ENCODE measurements at places on chromosomes 6 and 20.

GRCh38 chr6:56789342-56789741 lies 146.7 kb upstream of the DST start:
- DNase-seq, result no peak

DNA sequence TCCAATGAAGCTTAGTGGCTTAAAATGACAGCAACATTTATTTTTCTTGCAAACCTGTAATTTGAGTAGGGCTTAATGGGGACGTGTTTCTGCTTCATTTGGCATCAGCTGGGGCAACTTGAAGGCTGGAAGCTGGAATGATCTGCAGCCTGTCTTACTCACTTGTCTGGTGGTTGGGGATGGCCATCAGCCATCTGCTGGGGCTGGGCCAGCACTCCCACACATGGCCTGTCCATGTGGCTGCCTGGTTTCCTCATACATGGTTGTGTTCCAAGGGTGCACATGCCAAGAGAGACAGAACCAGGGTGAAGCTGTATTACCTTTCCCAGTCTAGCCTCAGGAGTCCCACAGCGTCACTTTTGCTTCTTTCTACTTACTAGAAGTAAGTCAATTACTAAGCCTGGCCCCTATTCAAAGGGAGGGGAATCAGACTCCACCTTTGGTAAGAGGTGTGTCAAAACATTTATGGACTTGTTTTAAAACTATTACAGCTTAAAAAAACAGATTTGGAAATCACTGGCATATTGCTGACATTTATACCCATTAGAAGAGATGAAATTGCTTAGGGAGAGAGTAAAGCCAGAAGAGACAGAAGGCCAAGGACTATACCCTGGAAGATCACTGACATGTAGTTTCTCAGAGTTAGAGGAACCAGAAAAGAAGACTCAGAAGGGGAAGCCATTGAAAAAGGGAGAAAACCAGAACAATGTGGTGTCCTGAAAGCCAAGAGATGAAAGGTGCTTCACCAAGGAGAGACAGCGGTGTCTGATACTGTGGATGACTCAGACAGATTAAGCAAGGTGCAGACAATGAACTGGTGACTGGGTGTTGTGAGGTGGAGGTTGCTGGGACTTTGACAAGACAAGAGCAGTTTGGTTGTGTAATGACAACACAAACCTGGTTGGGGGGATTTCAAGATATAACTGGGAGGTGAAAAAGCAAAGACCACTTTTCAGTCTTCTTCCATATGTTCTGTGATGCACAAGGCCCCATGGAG lies 345.2 kb downstream of the GJA1 start:
- no peak for DNase-seq

DNA sequence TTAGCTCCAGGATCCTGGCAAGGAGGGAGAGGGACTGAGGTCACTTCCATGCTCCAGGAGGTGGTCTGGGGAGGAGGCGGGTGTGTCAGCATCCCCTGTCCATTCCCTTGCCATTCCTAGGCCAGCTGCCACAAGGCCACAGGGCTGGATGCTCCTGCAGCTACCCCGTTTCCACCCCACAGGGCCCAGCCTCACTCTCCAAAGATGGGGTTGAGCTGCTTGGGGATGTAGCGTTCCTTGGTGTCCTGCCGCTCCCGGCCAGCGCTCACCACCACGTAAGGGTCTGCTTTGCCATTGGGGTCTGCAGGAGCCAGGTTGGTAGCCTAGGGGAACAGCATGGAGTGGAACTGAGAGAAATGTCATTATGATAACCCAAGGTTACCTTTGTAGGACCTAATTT lies 23.0 kb downstream of the ERGIC3 start:
- DNase-seq, result no peak

DNA sequence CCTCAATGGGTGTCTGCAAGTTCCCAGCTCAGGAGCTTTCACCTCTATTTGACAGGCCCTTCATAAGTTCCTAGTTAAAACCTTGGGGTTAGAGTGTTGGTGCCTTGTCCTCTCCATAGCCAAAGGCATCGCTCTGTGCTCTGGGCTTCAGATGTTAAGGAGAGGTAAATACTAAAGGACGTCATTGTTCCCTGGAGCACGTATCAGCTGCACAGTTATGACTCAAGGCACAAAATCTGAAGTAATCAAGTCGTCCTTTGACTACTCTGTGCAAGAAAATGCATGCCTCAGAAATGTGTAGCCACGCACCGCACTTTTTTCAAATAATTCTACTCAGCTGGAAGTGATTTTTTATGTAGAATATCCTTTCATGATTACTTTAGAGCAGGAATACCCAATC lies 240.8 kb upstream of the QKI start:
- DNase-seq, result no peak

DNA sequence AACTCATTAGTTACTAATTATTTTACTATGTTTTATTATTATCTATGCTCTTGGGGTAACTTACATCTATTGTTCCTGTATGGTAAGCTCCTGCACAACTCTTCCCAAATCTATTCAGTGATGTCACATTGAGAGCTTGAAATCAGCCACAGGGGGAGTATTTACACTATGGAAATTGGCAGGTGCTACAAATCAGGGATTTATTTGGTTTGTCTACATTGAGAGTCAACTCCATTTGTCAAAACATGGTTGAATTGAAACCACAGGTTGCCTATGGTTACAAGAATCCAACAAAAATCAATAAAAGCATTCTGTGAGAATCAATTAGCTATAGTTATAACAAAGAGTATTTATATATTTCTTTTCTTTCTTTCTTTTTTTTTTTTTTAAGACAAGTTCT lies 3.9 kb upstream of the FITM2 start:
- no peak for DNase-seq

- DNase-seq, result no peak
Measured at GRCh38 chr6:11380969-11381744, 148.7 kb upstream of the NEDD9 start.

- no peak for DNase-seq
Measured at GRCh38 chr20:45088247-45088646, 12.7 kb downstream of the KCNS1 start.

- no peak for DNase-seq
Measured at GRCh38 chr6:63573899-63574553, 1.7 kb downstream of the LOC128125822 start.

DNA sequence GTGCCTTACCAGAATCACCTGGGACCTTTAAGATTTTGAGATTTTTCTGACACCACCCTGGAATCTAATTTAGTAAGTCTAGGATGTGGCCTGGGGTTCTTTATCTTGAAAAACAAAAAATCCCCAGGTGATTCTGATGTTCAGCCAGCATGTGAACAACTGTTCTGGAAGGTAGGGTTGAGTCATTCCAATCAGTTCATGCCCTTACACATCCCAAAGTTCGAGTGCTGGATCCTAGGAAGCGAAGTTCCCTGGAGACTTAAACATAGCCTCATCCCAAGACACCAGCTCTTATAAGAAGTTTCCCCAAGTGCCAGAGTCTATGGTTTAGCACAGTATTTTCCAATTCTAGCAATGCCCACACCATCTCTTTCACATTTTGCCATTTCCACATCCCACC lies 6.3 kb upstream of the TSHZ2 start:
- no peak for DNase-seq

DNA sequence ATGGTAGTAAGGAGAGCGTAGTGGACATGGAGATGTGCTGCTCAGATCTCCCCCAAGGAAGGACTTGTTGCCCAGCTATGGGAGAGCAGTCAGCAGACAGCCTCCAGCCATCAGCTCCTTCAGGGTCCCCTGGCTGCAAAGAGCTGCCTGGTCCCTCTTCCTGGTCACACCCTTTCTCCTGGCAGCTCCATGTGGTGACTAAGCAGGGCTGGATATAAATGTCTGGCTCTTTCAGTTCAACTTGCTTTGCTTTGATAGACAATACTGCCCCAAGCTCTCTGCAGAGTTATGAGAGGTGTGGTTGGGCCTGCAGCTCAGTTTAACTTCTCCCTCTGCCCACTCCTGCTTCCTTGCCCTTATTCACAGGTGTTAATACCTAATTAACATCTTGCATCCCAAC lies 64.1 kb upstream of the DDR1 start:
- no peak for DNase-seq

- DNase-seq, result no peak
Measured at GRCh38 chr6:155883334-155883731, 427.7 kb upstream of the NOX3 start.

GRCh38 chr20:57698116-57698866 lies 11.5 kb downstream of the PMEPA1 start:
- no peak for DNase-seq

DNA sequence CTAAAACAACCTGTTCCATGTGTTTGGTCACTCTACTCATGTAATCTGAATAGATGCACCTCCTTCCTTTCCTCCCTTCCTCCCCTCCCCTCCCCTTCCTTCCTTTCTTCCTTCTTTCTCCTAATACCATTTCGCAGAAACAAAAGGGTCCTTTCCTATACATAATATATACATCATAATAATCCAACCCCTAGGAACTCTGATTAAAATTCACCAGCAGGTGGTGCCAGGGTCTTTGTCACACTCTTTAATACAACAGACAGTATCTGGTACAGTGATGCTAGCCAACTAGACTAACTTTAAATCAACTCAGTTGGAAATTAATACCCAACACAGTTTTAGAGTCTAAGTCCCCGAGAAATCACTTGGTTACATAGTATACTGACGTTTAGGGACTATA lies 181.2 kb upstream of the SHLD1 start:
- DNase-seq, result peak; percentile 31

DNA sequence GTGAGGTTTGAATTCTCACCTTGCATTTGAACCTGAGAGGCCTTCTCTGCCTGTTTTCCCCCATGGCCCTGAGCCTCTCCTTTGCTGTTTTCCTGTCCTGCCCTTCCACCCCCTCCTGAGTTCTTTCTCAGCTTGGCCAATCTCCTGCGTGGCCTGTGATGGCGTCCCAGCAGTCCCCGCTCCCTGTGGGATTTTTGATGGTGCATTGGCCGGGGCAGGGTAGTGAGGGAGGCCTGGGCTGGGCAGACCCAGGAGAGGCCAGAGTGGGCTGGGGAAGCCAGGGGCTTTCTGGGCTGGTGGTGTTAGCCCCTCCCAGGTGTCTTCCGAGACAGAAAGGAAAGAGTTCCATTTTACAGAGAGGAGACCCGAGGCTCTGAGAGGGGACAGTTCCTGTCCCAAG lies 6.3 kb downstream of the CEBPB start:
- no peak for DNase-seq

GRCh38 chr6:108752733-108753590 lies 95.3 kb upstream of the ARMC2 start:
- no peak for DNase-seq

- DNase-seq, result no peak
Measured at GRCh38 chr20:62141397-62142251, 1.6 kb downstream of the PSMA7 start.

DNA sequence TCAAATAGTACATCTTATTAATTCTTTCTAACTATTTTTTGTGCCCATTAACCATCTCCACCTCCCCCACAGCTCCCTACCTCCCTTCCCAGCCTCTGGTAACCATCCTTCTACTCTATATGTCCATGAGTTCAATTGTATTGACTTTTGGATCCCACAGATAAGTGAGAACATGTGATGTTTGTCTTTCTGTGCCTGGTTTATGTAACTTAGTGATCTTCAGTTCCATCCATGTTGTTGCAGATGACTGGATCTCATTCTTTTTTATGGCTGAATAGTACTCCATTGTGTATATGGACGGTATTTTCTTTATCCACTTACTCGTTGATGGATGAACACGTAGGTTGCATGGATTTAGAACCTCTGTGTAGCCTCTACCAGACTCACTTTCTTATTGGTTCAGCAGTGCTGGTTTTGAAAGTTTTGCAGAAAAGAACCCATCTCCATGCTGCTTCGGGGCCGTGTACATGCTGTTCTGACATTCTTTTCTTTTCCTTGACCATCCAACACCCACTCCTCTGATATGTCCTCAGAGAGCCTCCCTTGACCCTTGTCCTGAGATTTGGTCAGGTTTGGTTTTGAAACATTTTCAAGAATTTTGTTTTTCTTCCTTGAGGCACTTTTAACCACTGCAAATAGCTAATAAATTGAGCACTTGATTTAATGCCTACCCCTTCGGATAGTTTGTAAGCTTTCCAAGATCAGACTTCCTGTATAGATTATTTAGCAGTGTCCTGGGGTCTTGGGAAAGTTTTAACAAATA lies 231.2 kb upstream of the ZFP64 start:
- no peak for DNase-seq

DNA sequence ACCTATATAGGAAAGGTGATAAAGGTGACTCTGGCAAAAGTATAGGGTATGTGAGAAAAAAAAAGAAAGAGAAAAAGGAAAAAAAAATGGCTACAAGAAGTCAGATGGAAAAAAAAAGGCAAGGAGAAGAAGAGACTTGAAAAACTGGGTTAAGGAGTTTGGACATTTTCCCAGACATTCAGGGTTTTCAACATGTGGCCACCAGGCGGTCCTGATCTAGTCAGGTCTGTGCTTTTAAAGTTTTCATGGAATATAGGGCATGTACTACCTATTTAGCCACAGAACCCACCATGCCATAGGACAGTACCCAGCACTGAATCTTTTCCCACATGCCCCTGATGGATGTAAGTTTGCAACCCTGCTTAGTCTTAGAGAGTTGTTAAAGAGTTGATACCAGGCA lies 433.7 kb downstream of the MAFB start:
- no peak for DNase-seq

DNA sequence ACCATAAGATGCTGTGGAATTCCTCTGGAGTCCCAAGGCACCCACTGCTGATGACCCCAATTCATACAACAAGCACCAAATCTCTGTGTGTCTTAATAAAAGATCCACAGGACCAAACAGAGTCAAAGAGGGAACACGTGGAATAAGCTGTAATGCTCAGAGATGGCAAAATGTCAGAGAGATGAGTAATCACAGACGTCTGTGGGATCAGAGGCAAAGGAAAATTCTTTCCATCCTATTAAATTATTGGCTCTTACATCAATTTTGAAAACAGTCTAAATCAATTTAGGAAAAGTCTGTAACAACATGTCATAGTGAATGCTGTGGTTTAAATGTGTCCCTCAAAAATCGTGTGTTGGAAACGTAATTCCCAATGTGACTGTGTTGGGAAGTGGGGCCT lies 17.5 kb upstream of the SAMD3 start:
- DNase-seq, result no peak

DNA sequence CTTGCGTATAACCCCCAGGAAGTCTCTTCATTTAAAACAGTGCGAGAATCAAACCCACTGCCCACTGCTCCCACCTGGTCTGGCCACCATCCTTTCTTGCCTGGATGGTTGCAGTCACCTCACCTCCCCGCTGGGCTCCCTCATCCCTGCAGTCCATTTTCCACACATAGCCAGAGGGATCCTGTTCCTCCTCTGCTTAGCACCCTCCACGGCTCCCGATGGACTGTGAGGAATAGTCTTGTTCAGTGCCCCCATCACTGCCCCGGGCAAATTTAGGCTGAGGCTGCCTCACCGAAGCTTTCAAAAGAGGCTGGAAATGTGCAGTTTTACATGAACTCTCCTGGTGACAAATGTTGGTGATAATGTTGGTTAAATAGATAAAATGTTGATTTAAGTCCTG lies 17.7 kb downstream of the KCNG1 start:
- no peak for DNase-seq

GRCh38 chr6:107991061-107991460 lies 33.1 kb upstream of the SEC63 start:
- DNase-seq, result no peak

All from activated CD4-positive, alpha-beta T cell treated with anti-CD3 and anti-CD28 coated beads, Interleukin-2, amount 50 U/mL, for 24 hours (primary cell).